SK-N-DZ (cell line): ENCODE measurements at places on chromosomes 6 and 20.
A peak's percentile ranks its signal among the peaks of the same experiment; 100 is the strongest.

DNA sequence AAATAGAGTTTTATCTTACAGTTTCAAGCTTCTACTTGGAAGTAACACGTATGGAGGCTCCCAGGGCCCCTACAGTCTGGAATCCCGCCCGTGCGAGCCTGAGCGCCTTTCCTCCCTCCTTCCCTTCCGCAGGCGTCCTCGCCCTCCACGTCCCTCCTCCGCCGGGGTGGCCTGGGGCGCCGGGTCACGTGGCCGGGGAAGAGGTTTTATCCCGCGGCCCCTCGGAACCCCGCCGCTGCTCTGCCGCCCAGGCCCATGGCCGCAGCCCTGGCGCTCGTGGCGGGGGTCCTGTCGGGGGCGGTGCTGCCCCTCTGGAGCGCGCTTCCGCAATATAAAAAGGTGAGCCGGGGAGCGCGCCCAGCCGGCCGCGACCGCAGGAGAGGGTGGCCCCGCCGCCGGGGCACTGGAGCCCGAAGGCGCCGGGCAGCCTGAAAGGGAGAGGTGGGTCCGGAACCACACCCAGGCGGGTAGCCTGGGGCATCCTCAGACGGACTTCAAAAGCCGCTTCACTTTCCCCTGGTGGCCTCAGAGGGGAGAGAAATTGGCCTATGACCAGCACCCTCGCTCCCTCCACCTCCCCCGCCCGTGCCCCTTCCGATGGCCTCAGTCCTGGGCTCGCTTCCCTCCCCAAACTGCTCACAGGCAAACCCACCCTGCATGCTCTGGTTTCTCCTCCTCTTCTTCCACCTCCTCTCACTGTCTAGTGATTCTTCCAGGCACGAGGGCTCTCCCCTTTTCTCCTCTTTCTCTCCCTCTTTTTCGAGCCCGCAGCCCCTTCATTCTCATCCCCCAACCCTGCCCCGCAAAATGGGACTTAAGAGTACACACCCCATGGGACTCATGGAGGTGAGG, at the start of gene CLPSL2:
Gene CLPSL2, plus strand, starts transcription at position 235 of the 852 bp plus-strand sequence. Its CDS starts 21 bp downstream, at position 256.
- peak; percentile 39 for DNase-seq

DNA sequence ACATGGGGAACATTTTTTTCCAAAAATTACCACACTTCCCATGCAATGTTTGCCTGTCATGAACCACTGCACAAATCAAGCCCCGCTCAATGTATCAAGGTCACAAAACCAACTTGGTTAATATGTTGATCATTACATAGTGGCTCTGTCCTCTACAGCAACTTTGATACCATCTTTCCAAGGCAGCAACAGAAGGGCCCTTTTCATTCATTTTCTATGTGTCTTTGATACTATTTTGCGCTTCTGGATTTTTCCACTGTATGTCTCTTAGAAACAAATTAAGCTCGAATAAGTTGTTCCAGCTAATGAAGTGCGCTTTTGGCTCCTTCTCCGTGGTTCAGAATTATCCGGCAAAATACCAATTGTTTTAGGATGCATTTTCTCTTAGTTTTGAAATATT, 1.5 kb downstream of the ZHX3 start:
- no peak for DNase-seq

DNA sequence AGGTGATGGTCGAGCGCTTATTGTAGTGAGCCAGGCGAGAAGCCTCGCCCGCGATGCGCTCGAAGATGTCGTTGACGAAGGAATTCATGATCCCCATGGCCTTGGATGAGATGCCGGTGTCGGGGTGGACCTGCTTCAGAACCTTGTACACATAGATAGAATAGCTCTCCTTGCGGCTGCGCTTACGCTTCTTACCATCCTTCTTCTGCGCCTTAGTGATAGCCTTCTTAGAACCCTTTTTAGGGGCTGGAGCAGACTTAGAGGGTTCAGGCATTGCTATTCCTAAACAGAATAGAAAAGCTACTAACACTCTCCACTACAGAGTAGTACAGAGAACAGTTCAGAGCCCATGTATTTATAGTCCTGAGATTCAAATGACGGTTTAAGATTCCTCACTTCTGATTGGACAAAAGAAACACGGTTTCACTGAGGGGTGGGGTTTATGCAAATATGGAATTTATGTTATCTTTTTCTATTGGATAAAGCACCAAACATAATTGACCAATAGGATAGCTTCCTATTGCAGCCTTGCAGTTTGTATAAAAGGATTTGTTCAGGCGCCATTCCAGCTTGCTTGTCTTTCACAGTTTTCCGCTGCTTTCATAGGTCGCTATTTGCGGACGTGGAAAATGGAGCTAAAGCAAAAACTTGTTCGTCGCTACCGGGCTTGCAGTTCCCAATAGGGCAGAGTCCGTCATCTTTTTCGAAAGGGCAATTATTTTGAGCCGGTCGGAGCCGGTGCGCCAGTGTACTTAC, 43.7 kb upstream of the HFE start:
- DNase-seq, result peak; percentile 51

- no peak for DNase-seq
Observed at GRCh38 chr20:57513199-57513598, 11.7 kb downstream of the CTCFL start.

- DNase-seq, result no peak
Observed at GRCh38 chr6:107202876-107203468, 87.7 kb upstream of the BEND3 start.

GRCh38 chr6:14417377-14417776, 299.8 kb downstream of the CD83 start:
- no peak for DNase-seq

DNA sequence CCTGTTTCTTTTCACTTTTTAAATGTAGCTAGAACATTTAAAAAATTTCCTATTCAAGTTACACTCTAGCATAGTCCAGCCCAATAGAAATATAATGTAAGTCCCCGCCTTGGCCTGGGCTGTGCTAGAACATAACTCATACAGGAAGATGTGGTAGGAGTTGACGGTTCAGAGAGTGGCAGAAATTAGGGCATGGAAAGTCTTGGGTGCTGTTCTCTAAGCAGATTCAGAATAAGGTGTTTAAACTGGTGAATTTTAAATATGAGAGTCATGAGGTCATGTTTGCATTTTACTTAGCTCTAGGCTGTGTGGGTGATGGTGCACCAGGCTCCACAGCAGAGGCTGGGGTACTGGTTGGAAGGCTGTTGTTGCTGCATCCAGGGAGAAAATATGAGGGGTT, 256.5 kb downstream of the FARS2 start:
- DNase-seq, result no peak

- no peak for DNase-seq
Observed at GRCh38 chr6:116497113-116497676, 14.2 kb upstream of the CALHM5 start.

DNA sequence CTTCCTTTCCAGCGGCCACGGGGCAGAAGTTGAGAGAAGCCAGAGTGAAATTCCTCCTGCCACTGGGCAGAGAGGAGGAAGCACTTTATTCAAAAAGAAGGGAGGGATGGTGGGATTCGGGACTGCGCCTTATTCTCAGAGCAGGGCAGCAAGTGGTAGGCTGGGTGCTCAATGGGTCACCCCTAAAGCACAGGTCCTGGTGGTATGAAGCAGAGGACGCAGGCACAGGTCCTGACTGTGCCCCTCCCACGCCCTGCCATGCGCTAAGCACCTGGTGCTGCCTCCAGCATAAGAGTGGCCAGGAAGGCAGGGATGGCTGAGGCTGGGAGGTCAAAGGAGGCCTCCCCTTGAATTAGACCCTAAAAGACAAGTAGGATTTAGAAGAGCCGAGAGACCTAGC, 4.9 kb upstream of the GRM4 start:
- DNase-seq, result no peak

GRCh38 chr20:17910828-17911294, 57.7 kb downstream of the SNX5 start:
- DNase-seq, result no peak

- no peak for DNase-seq
Observed at GRCh38 chr20:22663528-22664025, 79.2 kb upstream of the FOXA2 start.

- no peak for DNase-seq
Observed at GRCh38 chr6:11971154-11971553, 41.0 kb upstream of the HIVEP1 start.

GRCh38 chr6:165325609-165326008, 16.2 kb upstream of the C6orf118 start:
- no peak for DNase-seq

DNA sequence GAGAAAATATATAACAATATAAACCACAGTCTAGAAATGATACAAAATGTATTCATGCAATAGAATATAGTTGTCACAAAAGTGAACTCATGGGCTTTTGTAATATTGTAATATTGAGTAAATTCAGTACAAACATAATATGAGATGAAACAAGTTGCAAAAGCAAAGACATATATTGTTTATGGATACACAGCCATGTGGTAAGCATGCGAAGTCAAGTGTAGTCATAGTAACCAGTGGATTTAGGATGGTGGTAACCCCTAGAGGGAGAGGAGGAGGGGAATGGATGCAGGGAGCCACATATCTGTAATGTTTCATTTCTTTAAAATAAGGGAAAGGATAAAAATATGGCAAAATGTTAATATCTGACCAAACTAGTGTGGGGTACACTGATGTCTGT, 47.3 kb downstream of the ARMC2 start:
- DNase-seq, result no peak

DNA sequence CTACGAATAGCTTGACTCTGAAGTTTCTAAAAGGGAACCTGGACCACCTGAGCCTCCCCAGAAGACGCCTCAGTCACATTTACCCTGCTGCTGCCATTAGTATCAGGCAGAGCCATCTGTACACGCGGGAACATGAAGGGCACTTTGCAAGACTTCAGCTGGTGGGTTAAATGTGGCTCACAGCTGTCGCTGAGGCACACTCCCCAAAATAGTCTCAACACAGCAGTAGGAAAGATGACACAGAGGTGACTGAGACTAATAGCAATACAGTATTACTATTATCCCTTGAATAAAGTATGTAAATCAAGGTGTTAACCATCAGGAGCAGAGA, 29.0 kb downstream of the PSMB1 start:
- no peak for DNase-seq

DNA sequence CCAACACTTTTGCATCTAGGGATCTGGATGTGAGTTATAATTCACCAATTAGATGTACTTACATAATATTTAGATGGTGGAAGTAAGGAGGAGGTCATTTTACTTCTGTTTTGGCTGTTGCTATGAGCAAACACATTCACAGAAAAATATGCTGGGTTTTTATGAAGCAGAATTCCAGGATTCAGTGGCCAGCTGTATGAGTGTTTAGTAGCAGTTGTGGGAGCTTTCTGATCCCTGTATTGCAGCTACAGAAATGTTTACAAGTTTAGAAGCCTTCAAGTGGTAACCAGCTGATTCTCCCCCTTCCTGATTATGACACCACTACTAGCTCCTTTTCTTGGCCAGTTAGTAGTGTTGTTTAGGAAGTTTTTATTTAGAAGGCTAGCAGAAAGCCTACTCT, 177.0 kb downstream of the TENT5A start:
- no peak for DNase-seq

- DNase-seq, result no peak
Observed at GRCh38 chr6:20183706-20184105, 28.6 kb downstream of the MBOAT1 start.

- DNase-seq, result no peak
Observed at GRCh38 chr20:46575937-46576461, 25.5 kb upstream of the OCSTAMP start.

DNA sequence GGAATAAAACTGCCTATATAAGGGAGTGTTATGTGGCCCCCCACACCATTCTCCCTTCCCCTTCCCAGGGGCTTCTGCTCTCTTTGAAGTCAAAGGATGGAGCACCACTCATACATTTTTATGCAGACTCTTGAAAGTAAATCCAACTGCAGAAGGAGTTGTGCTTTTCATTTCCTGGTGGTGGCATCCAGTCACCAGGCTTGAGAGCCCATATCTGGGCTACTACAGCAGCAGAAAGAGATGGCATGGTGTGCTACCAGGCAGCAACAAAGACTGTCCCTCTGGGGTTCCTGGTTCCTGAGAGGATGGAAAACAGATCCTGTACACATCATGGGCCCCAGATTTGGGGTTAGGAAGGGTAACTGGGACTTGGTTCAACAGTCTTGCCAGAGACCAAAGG, 226.4 kb downstream of the CLIC5 start:
- DNase-seq, result no peak

DNA sequence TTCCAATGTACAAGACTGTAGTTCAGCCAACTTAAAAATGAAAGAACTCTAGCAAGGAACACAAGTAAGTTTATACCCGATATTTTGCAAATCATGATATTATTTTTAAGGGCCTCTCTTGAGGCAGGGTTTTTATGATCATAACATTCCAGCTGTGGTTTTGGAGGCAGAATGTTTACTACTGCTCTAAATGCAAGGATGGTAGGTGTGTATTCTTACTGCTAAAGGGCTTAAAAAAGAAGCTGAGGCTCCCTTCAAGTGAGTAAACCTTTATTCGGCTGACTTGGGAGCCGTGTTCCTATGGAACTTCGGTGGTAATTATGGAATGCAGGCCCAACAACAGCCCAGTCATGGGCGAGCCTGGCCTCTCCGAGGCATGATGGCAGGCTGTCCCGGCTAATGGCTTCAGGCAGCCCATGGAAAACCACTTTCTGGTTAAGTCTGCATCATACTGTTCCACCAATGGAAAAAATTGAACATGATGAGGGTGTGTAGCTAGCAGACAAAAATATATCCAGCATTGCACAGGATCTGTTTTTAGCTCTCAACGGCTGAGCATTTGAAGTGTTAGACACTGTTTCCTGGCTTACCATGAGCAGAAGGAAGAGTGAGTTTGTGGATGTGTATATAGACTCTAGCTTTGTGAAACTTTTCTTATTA, 111.5 kb downstream of the TIAM2 start:
- DNase-seq, result no peak

DNA sequence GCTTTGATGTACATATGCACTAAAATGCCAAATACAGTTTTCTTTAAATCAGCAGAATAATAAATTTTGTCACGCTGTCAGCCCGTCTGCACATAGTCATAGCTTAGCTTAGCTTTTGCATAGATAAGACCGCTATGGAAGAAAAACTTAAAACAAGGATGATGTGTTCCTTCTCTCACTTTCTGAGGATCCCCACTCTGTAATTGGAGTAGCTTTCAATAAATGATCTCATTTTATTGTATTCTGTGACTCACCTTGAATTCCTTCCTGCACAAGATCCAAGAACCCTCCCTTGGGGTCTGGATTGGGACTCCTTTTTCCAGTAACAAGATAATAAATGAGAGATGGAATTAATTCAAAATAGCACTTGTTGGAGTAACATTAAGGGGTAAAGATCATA, 186.2 kb downstream of the CDH26 start:
- no peak for DNase-seq

GRCh38 chr6:12343122-12343439, 52.9 kb downstream of the EDN1 start:
- DNase-seq, result no peak

DNA sequence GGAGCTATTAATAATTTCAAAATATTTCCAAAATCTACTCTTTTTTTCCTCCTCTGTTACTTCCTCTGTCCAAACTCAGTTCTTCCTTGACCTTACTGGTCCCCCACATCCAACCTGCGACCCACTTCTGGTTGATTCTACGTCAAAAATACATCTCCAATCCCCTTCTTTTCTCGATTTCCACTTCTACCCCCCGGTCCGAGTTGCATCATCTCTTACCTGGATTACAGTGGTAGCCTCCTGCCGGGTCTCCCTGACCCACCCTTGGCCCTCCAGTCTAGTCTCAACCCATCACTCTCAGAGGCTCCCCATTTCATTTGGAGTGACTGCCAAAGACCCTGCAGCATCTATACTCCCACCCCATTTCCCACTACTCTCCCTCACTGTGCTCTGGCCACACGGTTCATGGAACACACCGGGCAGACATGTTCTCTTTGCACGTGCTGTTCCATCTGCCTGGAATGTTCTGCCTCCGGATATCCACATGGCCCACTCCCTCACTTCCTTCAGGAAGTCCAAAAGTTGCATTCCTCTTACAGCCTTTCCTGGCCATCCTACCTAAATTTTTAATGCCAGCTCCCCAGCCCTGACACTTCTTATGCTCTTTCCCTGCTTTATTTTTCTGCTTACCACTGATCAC, 6.1 kb upstream of the CCND3 start:
- DNase-seq, result no peak
